ENCODE measurements at places on chromosomes 5 and 9.

DNA sequence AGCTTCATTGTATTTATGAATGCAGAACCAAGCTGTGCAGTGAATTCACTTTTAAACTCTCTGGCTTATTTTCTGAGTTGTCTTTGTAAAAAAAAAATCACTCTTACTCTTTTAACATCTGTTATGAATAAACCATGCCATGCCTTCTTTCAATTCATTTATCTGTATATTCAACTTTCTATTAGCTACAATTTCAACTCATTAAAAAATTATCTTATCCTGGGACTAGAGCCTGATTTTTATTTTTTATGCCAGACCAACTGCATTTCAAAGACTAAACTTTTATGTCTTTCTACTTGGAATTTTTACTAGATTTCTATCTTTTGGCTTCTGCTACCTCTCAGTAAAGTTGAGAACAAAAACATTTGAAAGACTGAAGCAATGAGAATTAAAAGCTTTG is 342.7 kb downstream of the DEPDC1B start:
- DNase-seq, result no peak

DNA sequence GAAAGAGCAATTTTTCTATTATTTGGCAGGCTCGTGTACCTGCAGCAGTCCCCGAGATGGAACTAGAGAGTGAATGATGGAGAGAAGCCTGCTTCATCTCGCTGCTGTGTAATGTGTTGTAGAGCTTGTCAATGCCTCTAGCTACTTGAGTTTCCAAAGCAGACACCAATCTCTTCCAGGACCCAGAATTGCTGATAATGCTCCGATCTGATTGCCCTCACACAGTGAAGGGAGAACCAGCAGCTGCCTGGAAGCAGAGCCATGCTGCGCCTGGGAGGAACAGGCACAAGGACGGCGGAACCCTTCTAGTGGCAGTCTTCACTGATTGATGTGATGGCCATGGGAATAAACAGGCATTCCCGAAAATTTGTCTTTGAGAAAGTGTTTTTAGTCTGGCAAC is 288.0 kb downstream of the ICE1 start:
- DNase-seq, result no peak

GRCh38 chr5:100746730-100747129 is 156.4 kb downstream of the ST8SIA4 start:
- no peak for DNase-seq

- DNase-seq, result no peak
These were observed 769.7 kb downstream of the TAF11L14 start for GRCh38 chr5:18403941-18404438.

- no peak for DNase-seq
These were observed 168.8 kb downstream of the GAPVD1 start for GRCh38 chr9:125430161-125431011.

DNA sequence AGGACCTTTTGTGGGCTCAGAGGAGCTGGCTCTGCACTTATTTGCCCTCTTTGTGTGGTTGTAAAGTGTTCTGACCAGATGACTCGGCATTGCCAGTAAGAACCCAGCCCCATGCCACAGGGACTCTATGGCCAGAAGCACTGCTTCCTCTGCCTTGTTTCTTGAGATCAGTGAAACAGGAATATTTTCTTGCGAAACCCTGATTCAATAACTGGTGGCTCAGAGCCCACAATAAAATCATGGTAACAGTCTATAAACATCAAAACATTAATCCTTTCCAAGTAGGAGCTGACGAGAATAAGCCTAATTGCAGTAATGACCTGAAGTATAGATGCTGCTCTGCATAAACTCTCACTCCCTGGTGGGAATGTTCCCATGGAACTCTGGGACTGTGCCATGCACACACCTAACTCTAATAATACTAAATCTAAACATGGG is 344.3 kb downstream of the ZNF608 start:
- DNase-seq, result no peak

- no peak for DNase-seq
These were observed 111.1 kb upstream of the EQTN start for GRCh38 chr9:27408001-27408400.

- no peak for DNase-seq
These were observed 82.6 kb downstream of the GALNT10 start for GRCh38 chr5:154273028-154273617.

- no peak for DNase-seq
These were observed 50.7 kb downstream of the UIMC1 start for GRCh38 chr5:176955895-176956294.

DNA sequence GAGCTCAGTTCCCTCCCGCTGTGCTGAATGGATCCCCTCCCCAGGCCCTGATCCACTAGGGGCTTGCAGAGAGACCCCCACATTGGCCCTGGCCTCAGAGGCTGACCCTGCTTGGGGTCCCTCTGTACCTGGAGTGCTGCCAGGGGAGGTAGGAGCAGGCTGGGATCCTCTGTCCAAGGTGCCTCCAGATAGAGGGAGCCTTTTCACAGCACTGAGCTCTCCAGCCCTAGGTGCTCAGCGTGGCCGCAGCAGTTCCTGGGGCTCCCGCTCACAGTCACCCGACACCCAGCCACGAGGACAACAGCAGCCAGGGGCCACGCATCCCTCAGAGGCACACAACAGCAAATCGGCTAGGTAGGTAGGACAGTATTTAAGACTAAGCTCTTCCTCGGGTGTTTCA is 62.2 kb upstream of the IRX2 start:
- no peak for DNase-seq

DNA sequence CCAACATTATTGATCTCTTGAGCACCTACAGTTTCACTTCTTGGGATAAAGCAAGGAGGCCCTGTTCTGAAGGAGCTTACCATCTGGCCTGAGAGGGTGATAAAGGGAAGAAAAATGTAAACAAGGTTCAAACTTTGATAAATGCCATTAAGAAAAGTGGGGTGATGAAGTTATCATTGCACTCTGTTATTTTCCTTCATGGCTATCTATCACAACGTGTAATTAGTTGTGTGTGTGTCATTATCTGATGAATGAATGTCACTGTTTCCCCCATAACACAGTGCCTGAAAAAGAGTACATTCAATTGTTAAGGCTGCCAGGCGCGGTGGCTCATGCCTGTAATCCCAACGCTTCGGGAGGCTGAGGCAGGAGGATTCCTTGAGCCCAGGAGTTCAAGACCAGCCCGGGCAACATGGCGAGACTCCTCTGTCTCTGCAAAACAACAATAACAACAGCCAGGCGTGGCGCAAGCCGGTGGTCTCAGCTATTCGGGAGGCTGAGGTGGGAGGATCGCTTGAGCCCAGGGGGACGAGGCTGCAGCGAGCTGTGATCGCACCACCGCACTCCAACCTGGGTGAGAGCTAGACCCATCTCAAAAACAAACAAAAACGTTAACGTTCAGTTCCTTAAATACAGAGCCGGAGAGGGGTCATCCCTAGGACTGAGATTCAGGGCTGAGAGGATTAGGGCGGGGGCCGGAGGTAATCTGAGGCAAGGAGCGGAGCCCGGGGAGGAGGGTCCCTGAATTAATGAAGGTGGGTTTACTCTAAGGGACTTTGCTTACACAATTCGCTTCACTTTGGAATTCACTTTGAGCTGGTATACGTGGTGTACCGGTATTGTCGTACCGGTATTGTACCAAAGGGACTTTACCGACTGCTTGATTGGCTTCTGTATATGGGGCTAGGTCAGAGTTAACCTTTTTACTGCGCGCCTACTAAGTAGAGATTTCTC is 917 bp downstream of the NHP2 start:
- no peak for DNase-seq

- DNase-seq, result no peak
These were observed 138.6 kb downstream of the GNAQ start for GRCh38 chr9:77892955-77893514.

- DNase-seq, result no peak
These were observed at the start of gene PCDHB11 for GRCh38 chr5:141199359-141200235. Gene PCDHB11 (plus strand): TSS chr5:141199627. CDS start chr5:141199775, 148 bp downstream.

GRCh38 chr5:105877592-105877991 is 1793.1 kb downstream of the EFNA5 start:
- DNase-seq, result no peak

DNA sequence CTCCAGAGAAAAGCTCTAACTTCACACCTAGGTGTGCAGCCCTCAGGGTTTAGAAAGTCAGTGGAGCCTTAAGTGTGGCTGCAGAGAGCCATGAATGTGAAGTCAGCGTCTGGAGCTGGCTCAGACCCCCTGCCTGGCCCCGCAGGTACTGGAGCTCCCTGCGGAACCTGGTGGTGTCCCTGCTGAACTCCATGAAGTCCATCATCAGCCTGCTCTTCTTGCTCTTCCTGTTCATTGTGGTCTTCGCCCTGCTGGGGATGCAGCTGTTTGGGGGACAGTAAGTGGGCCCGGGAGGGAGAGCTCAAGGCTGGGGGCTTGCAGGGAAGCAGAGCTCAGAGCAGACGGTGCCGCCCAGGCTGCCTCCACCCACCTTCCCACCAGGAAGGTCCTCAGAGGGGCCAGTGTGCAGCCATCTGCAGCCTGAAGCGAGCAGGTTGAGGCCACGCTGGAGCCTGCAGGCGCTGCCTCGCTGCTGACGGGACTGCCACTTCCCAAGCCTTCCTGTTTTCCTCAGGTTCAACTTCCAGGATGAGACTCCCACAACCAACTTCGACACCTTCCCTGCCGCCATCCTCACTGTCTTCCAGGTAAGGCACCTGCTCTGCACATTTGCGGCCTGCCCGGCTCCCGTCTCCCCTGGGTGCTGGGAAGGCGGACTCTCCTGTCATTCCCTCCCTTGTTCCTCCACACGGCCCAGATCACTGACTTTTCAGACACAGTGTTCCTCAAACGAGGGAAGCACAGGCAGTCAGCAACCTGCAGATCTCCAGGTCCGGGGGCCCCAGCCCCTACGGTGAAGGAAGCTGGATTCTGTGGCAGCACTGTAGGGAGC is 108.9 kb downstream of the CACNA1B start:
- no peak for DNase-seq

DNA sequence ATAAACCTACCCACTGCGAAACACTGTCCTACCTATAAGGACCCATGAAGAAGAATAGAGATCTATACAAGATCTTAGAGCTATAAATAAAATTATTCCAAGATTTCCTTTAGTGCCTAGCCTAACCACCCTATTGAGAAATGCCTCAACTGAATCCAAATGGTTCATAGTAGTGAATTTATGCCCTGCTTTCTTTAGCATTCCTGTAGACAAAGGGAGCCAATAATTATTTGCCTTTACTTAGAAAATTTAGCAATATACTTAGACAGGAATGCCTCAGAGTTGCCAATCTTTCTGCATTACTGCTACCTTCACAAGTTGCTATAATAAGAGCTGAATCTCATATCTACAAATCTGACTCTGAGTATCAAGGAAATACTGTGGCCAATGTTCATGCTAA is 62.6 kb downstream of the PUM3 start:
- no peak for DNase-seq

GRCh38 chr9:27339661-27340284 is 42.8 kb upstream of the EQTN start:
- no peak for DNase-seq

- no peak for DNase-seq
These were observed 13.9 kb downstream of the CAVIN4 start for GRCh38 chr9:100591639-100592412.

- DNase-seq, result no peak
These were observed 267.5 kb downstream of the GABRB2 start for GRCh38 chr5:161278739-161279660.

DNA sequence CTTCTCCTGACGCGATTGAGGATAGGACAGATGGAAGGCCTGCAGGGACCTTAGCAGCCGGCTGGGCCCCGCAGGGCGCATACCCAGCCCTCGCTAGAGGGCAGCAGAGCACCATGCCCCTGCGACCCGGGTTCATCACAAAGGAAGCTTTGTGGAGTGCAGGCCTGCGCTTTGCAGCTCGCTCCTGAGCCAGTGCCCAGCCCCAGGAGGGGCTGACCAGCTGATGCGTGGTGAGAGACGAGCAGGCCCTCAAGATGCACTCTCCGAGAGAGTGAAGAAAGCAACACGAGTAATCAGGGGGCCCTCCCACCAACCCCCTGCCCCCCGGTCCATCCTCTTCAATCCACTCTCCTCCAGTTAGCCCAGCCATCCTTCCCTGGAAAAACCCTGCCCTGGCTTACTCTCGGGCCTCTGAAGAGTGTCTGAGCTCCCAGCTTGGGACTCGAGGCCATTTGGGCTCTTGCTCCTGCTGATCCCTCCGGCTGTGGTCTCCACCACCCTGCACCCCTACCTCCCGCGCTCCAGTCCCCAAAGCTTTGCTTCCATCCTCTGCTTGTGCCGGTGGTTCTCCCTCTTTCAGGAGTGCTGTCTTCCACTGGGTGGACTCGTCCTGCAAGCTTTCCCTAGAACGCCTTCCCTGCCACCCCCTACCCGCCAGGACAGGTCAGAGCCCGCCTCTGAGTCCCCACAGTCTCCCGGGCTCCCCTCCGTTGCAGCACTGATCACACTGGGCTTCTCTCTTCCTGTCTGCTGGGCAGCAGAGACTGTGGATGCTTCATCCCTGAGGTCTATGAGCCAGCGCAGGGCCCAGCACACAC is 9.1 kb upstream of the KIF12 start:
- no peak for DNase-seq

DNA sequence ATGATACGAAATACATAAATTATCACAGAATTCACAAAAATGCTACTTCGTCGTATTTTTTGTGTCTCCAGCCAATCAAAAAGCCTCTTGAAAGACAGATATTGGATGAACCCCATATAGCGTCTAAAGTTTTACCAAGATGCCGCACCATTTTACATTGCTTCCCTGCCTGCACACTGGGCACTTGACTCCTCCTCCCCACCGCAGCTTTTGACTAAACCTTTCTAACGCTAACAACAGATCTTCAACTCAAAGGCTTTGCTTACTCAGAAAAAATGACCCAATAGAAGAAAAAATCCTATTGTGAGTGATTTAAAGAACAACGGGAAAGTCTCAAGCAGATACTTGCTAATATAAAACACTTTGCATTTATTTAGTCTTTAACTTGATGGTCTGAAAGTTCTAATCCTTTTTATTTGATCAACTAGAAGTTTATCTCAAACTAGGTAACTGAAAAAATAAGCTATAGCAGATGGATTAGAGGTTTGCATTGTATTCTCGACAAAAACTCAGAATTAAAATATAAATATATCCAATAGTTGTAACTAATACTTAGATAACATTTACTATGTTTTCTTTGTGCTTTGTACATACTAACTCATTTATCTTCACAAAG is 609.1 kb upstream of the DMAC1 start:
- DNase-seq, result no peak

DNA sequence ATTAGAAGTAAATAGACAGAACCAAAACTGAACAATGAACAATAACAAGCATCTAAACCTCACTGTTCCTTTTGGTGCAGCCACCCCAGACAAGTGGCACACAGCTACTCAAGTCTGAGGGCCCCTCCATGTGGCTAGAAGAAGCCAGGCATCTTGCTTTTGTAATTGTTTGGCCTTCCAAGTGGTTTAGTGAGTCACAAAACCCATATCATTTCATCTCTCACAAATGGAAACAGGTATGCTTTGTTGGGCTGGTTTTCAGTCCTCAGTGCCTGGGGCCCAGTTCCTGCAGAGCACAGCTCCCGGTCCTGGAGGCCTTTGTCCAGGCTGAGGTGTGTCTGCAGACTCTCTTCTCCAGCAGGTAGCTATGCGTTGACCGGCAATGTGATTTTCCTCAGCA is 16.7 kb downstream of the PRLR start:
- no peak for DNase-seq

DNA sequence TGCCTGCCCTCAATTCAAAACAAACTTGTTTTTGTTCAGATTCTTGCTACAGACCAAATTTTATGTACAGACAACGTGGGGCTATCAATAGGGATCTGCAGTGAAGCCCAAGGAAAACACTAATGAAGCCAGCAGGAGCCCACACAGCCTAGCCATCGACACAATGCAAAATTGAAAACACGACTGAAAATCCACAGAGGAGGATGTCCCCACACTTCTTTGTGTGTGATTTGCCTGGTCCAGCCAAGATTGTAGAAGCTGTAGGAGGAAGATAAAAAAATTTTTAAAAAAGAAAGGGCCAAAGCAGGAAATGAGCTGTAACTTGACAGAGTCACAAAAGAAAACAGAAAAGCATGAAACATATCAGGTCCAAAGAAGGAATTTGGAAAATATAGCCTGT is 34.8 kb downstream of the HTR4 start:
- no peak for DNase-seq
